ENCODE measurements at places on chromosomes 4 and X. TPM values are rescaled to one million over a fixed set of nuclear protein-coding genes. Genes with fewer than 3 reads are reported as not detected.

GRCh38 chr4:35315419-35315818 lies 928.9 kb downstream of the ARAP2 start:
- no peak for DNase-seq

DNA sequence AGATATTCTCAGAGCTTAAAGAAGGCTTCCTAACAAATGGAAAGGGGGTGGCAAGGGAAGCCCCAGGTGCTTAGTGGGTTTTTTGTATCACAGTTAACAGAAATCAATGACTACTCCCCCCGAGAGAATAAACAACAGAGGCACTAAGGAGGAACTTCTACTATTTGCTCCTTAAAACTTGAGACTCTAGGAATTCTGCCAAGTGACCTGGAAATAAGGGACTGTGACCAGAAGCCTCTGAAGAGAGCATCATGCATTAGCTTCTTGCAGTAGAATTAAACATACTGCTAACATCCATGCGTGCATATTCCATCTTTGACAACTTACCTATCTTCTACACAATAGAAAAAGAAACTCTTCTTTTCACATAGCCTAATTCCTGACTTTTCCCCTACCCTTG lies 86.8 kb downstream of the CAMK2D start:
- no peak for DNase-seq

DNA sequence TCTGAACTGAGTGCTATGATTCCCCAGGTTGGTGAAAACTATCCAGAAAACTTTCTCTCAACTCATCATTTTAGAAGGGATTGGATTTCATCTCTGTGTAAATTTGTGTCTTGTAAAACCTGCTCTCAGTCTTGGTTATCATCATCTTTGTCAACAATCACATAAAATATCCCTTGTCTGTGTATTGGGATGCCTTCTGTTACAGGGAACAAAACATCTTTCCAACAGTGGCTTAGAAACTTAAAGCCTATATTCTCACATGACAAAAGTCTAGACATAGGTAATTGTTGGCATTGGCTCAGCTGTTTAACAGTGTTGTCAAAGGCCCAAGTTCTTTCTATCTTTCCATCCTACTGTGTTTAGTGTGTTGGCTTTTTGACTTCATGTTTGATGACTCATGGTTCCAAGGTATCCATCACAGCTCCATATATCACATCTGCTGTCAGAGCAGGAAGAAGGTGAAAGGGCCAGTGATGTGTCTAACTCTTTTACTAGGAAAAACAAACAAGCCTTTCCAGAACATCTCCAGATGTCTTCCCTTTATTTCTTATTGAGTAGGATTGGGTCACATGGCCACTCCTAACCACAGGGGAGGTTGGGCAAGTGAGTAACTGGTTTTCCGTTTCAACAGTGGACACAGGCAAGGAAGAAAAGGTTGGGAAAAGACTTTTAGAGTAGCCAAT lies 65.0 kb downstream of the PHEX start:
- DNase-seq, result no peak

DNA sequence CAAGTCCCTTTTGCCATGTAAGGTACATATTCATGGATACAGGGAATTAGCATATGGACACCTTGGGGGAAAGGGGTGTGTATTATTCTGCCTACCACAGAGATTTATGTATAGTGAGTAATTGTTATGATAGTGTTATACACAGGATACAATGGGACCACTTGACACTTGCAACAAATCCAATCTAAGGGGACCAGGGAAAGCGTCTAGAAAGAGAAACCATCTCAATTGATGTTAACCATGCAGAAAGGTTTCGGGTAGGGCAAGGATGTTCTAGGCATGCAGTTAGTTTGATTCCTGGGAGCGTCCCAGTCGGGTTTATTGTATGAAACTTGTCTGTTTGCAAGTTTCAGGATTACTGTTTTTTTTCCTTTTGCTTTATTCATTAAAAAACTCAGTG lies 34.2 kb downstream of the MMRN1 start:
- DNase-seq, result no peak

GRCh38 chrX:52577464-52578173 lies 60.8 kb upstream of the XAGE1B start:
- DNase-seq, result no peak

- no peak for DNase-seq
Measured at GRCh38 chr4:65805936-65806335, 135.6 kb upstream of the EPHA5 start.

DNA sequence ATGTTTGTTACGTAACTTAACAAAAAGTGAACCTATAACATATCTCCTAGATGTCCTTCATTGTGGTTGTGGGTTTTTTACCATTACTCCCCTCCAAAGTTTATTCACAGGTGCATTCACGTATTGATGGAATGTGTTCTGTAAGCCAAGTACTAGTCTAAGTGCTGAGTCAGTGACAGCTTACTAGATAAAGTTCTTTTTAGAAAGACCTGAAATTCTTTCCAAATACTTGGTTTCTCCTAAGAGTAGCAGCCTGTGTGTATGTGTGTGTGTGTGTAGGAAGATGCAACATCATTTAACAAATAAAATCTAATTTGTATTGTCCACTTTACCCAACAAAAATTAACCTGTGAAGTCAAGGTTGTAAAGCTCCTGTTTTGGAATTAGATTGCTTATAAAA lies 22.1 kb downstream of the NAP1L5 start:
- no peak for DNase-seq

GRCh38 chrX:68978255-68978654 lies 149.4 kb downstream of the EFNB1 start:
- DNase-seq, result no peak

GRCh38 chr4:180695851-180696250 lies 1547.4 kb upstream of the TENM3 start:
- DNase-seq, result no peak

GRCh38 chrX:154840856-154841255 lies 6.4 kb upstream of the SMIM9 start:
- DNase-seq, result no peak

DNA sequence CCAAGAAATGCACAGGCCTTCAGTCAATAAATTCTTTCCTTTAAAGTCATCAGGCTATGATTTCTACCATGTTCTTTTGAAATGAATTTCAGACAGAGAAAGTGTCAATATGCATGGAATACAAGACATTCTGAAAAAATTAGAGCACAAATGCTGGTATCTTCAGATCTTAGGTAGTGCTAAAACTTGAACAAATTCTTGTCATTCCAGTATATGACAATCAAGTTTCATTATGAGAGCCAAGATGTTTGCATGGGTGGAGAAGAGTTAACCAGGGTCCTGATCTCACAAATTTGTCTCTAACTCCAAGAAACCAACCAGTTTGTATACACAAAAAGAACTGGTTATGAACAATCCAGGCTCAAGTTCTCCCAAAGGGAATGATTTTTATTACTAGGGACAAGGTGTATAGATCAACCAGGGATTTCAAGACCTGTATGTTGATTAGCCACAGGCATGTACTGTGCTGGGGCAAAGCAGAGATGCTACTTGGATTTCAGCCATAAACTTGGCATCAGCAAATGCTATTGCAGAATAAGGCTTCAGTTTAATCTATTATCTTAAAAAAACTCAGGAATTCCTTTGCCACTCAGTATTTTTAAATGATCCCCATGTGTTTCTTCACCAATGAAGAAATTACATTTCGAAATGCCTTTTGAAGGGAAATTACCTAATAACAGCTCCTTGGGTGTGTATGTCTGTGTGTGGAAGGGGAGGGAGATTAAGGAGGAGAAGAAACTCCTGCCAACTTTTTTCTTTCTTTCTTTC lies 69.7 kb downstream of the FANCB start:
- DNase-seq, result no peak

DNA sequence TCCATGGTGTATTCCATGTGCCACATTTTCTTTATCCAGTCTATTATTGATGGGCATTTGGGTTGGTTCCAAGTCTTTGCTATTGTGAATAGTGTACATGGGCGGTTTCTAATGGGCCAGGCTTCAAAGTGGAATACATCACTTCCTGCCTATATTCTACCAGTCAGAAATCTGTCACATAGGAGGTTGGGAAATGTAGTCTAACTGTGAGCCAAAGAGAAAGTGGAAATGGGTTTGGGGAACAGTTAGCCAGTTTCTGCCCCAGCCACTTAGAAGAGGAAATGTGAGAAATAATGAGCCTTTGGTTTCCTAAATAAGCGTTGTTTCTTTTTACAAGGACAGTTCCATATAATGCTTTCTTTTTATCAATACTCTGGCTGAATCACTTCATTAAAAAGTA lies 85.1 kb upstream of the AP1S2 start:
- no peak for DNase-seq

GRCh38 chrX:20388594-20388993 lies 121.9 kb upstream of the RPS6KA3 start:
- no peak for DNase-seq

DNA sequence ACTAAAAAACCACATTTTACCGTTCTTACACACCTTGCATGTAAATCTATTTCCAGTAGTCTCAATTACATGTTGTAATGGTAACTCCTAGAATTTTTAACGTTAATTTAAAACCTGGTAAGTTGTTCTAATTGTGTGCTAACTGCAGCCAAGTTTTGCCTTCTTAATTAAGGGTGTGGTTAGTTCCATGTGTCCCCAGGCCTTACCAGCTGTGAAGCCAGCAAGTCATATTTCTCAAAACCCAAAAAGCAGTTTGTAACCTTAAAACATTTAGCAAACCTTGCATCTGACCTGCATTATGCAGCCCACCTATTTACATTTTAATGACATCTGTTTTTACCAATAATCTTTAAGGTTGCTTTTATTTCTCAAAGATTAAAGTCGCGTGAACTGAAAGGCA lies 18.4 kb upstream of the FAM47E start:
- no peak for DNase-seq

GRCh38 chrX:37504991-37505390 lies 66.5 kb upstream of the LANCL3 start:
- no peak for DNase-seq

- no peak for DNase-seq
Measured at GRCh38 chr4:80206521-80207171, 9.3 kb downstream of the PRDM8 start.

DNA sequence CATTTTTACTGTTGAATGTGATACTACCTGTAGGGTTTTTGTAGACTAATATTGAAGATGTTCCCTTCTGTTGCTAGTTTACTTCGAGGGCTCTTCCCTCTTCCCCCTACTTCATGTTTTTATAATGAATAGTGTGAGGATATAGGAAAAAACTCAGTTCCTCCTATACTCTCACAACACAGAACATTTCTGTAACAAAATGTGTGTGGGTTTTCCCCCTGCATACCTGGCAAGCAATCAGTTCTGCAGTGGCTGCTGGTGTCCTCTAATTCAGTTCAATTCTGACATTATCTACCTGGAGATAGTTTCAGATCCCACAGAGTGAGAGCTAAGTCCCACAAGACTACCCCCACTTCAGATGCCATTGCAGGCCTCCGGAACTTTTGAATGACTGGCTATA lies 107.9 kb downstream of the KDM6A start:
- no peak for DNase-seq

DNA sequence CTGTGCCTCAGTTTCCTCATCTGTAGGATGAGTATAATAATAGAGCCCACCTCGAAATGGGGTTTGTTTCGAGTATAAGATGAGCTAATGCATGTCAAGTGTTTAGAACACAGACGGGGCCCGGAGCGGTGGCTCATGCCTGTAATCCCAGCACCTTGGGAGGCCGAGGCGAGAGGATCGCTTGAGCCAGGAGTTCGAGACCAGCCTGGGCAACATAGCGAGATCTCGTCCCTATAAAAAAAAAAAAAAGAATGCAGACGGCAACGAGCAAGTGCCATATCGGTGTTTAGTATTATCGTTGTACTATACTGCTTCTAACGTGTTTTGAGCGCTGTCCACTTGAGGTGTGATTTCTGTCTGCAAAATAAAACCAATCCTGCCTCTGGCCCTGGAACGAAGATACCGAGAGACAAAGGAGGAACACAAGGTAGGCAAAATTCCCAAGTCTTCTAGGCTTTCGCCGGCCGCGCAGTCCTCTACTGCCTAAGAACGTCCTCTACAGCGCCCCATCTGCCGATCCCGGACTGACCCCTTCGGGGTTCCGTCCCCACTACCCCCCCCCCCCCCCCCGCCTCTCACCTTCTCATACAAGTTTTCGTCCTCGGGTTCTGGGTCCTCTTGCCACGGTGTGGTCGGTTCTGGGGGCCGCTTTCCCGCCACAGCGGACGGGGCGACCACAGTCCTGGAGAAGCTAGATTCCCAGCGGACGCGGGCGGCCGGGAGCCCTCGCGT lies 442 bp downstream of the NDUFB11 start:
- DNase-seq, result no peak

GRCh38 chr4:46870411-46870810 lies 38.6 kb downstream of the COX7B2 start:
- DNase-seq, result no peak

- DNase-seq, result no peak
Measured at GRCh38 chr4:97994765-97995465, 148.4 kb downstream of the STPG2 start.

Gene GLRA2
- total RNA-seq, result not detected

Gene TASL
- 7.0 TPM for total RNA-seq

Gene POF1B
- 0.05 TPM for total RNA-seq

Gene USP46
- total RNA-seq, result 9.9 TPM

Gene BLTP1
- 30.8 TPM for total RNA-seq

All from activated T-helper 1 cell treated with anti-CD3 and anti-CD28 coated beads, Interleukin-12 subunit alpha, Interleukin-12 subunit beta, Interleukin-2, Interleukin-4 antibody, amounts not matched to agents 30 ng/mL and 10 ng/mL and 1 ng/mL, durations not matched to agents 14 hours and 24 hours and 36 hours (primary cell).